ENCODE measurements at places on chromosomes 3 and 15.

- DNase-seq, result no peak
Observed at GRCh38 chr15:100663915-100664281, 61.5 kb downstream of the ASB7 start.

GRCh38 chr15:51793521-51794305 is 35.7 kb upstream of the TMOD3 start:
- DNase-seq, result no peak

DNA sequence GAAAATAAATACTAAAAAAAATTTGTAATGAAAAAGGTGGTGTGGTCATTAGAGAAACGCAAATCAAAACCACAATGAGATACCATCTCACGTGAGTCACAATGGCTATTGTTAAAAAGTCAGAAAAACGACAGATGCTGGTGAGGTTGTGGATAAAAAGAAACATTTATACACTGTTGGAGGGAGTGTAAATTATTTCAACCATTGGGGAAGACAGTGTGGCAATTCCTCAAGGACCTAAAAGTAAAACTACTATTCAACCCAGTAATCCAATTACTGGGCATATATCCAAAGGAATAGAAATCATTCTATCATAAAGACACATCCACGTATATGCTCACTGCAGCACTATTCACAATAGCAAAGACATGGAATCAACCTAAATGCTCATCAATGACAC is 120.3 kb downstream of the MYO9A start:
- DNase-seq, result no peak

DNA sequence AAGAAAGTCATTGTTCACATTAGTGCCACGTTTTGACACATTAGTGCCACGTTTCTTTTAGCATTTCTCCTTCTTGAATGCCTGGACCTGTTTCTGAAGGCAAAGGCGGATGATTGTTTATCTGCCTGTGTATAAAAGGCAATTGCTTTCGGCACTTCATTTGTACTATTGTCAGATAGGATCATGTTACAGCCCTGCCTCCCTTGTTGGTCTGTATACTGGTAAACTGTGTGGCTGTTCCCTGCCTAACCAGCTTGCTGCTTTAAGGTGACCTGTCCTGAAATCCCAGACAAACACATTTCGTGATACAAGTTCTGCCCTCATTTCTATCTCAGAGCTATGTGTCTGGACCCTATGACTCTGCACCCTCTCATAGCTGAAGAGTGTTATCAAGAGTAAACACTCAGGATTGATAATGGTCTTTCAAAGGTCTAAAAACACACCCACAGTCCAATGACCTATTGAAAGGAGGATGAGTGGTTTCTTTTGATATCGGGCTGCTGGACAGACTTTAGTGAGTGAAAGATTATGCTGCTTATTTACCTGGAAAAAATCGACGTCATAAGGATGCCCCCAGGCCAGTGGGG is 276.3 kb upstream of the MCTP2 start:
- DNase-seq, result no peak

DNA sequence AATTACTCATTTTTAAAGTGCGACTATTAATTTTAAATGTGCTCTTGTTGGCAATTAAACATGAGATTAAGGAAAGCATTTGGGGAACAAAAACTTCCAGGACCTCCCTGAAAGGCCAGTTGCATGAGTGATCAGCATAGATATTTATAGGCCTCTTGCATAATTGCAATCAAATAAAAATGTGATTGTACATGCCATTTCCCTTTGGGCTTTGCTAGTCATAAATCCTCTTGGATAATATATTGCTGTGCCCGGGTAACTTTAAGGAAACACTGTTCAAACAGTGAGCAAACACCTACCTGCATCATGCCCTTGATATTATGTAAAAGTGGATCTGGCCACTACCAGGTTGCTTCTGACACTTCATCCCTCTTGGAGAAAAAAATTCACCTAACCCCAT is 239.1 kb downstream of the MCTP2 start:
- DNase-seq, result no peak

DNA sequence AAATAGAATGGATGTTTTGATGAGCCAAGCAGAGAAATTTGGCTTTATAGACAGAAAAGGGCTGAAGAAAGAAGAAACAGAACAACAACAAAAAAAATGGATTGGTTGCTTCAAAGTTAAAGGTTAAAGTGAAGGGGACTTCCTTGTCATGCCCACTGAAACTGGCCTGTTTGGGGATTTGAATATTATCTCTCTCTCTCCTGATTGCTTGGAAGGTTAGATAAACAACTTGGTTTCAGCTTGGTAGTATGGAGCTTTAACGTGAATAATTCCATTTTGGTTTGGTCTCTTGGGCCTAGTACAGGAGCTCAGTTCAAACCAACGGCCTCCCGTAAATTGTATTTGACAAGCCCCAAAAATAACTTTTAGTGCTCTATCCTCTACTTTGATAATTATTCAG is 70.8 kb upstream of the MBNL1 start:
- DNase-seq, result no peak
